ENCODE measurements at places on chromosomes 12 and 14.

GRCh38 chr12:89690925-89691324 is 17.7 kb downstream of the ATP2B1 start:
- DNase-seq: no peak

DNA sequence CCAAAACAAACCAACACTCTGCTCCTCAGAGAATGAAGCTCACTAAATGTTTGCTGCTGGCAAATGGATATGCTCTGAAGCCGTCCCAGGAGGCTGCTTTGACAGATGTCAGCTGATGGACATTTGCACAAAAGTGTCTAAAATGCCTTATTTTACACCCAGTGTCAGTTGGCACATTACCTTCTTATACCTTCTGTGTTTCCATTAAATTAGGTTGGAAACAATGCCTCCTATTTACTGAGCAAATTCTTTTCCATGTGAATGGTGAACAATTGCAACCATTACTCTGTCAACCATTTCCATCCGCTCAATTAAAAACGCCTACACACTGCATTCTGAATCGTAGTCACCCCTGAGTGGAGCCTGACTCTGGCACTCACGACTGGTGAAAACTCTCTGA is 1679.9 kb upstream of the FLRT2 start:
- DNase-seq: no peak

DNA sequence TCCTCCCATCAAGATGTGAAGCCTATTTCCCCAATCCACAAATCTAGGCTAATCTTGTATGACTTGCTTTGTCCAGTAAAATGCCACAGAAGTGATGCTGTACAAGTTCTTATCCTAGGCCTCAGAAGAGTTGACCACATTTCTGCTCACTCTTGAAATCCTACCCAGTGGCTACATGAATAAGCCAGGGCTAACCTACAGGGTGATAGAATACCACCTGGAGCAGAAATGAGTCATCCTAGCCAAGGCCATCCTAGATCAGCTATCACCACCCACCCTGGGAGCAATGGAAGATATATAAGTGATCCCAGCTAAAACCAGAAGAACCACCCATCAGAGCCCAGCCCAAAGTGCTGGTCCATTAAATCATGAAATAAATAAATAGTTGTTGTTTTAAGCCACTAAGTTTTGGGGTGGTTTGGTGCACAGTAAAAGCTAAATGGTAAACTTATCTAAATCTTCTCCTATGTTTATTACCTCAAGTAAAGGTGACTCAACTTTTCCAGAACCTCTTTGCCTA is 105.1 kb downstream of the RPS29 start:
- no peak for DNase-seq

- DNase-seq: no peak
These were observed 6.0 kb upstream of the KRT4 start for GRCh38 chr12:52819731-52820510.

- DNase-seq: no peak
These were observed 506.4 kb downstream of the MED13L start for GRCh38 chr12:115771065-115771464.

DNA sequence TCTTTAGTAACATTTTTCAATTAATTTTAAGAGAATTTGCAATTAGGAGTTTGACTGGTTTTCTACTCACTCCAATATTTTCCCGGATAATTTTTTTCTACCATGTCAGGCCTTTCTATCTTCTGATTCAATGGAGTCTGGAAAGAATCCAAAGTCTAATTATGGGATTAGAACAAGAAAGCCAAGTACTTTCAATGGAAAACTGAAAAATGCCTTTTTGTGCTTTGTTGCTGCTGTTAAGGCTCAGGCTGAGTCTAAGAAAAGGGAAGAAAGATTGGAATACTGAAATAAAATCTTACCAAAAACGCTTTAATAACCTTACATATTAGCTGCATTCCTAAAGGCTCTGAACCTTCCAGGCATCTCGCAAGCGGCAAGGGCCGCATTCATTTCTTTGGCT is 24.4 kb upstream of the DHRS4 start:
- DNase-seq: no peak

DNA sequence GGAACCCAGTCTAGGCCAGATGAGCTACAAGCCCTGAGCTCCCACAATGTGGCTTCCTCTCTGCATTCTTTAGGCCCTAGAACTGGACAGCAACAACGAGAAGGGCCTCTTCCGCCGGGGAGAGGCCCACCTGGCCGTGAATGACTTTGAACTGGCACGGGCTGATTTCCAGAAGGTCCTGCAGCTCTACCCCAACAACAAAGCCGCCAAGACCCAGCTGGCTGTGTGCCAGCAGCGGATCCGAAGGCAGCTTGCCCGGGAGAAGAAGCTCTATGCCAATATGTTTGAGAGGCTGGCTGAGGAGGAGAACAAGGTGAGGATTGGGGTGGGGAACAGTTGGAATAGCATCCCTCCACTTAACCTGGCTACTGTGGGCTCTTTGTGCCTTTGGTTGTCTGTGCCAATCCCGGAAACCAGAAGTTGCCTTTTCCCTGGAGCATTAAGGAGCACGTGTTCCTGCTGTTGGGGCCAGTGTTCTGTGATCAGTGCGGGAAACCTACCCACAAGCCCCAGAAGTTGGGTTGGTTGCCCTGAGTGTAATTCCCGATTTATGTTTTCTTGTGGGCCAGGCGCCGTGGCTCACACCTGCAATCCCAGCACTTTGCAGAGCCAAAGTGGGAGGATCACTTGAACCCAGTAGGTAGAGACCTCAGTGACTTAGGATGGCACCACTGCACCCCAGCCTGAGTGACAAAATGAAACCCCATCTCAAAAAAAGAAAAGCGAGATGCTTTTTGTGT is 6.4 kb downstream of the FKBP4 start:
- DNase-seq: no peak

- no peak for DNase-seq
These were observed 2.5 kb upstream of the SNX6 start for GRCh38 chr14:34632411-34632978.

DNA sequence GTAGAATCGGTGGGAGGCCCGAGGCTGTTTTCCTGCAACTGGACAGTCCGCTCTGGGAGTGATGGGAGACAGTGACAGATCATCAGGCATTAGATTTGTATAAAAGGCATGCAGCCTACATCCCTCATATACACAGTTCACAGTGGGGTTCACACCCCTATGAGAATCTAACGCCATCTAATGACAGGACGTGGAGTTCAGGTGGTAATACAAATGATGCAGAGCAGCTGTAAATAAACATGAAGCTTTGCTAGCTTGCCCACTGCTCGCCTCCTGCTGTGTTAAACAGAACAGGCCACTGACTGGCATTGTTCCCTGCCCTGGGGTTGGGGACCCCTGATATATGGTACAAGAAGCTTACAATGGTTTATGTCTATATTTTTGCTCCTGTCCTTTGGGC is 179.0 kb downstream of the LRFN5 start:
- DNase-seq: no peak

DNA sequence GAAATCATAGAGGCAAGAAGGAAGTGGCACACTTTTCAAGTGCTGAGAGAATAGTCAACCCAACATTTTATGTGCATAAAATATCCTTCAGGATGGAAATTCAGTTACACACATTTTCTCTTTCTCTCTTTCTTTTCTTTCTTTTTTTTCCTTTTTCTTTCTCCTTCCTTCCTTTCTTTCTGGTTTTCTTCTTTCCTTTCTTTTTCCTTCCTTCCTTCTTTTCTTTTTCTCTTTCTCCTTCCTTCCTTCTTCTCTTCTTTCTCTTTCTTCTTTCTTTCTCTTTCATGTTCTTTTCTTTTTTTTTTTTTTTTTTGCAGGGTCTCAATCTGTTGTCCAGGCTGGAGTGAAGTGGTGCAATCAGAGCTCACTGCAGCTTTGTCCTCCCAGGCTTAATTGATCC is 38.7 kb upstream of the OR5AU1 start:
- DNase-seq: no peak

GRCh38 chr12:120979862-120980696 is 1.7 kb downstream of the HNF1A start:
- DNase-seq: no peak

DNA sequence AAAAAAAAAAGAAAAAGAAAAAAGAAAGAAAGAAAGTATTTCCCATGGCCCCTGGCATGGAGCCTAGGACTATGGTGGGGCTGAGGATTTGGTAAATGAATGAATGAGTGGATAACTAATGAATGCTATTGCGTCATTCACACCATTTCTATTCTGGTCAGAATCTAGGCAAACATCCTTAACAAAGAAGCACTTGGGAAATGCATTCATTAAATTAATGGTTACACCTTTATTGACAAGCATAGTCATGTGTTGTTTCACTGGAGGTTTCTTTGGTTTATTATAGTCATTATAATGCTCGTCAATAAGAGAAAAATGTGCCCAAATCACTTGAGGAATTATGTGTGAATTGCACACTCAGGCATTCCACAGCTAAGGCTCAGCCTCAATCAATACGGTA is 13.6 kb upstream of the AQP2 start:
- no peak for DNase-seq

DNA sequence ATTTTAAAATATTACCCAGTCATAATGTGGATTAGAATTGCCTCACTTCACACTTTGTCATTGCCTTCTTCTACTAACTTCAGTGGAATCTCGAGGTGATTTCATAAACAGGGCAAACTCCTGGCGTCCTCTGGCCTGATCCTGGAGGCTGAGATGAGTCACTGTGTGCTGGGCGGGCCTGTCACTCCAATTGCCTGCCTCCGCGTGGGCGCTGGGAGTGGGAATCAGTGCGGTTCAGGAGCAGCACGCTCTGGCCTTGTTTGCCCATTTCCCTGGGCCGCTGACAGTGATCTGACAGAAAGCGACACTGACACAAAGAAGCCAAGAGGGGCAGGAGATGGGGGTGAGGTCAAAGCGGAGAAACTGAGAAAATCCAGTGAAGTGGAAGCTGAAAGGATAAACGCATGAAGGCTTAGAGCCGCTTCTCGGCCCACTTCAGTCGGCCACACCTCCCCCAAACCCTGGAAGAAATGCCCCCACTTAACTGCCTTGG is 29.7 kb downstream of the LGR5 start:
- no peak for DNase-seq

DNA sequence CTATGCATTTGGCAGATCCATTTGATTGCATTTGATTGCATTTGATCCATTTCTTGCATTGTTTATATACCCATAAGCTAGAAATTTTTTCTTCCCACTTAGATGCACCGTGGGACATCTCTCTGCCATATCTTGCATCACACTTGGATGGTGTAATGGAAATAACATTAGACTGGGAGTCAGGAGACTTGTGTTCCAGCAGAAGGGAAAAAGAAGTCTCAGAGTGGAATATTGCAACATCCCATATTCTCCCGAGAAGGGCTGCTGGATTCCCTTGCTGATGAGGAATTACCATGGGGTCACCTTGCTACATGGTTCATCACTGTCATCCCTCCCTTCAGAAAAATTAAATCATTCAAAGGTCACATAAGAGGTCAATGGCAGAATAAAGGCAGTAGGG is 78.1 kb downstream of the KSR2 start:
- DNase-seq: no peak

GRCh38 chr12:73125148-73125547 is 853.0 kb downstream of the TRHDE start:
- no peak for DNase-seq

GRCh38 chr12:30877105-30877875 is 49.3 kb upstream of the TSPAN11 start:
- DNase-seq: no peak

DNA sequence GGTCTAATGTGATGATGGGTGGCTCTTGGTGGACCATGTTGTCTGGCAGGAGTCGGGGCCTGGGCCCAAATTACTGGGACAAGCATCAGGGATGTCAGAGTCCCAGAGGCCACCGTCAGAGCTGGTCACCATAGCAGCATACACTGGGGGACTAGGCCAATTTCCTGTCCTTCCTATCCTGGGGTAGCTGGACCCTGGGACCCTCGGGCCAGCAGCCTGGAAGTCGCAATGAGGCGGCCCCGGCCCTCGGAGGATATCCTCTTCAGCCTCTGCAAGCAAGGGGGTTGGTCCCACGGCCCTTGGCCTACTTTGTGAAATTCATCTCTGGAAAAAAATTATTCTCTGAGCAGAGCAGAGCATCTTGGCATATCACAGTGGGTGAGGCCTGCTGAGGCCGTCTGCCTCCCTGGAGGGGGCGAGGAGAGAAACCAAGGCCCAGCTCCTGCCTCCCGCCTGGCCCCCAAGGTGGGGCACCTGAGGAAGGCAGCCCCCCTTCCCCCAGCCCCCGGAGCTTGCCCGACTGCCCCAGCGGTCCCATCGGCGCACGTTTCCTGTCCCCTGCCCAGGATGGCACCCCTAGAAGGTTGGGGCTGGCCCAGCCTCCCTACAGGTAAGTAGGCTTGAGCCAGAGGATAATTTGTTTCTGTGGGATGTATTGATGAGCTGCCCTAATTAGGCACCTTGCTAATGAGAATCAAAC is 135.0 kb upstream of the MYL2 start:
- DNase-seq: no peak

Measured in hematopoietic multipotent progenitor cell treated with erythropoietin and hydrocortisone succinate and interleukin-3 and kit ligand, for 15 days (in vitro differentiated cells).